Skin of body (tissue), 3 donors: ENCODE measurements at places on chromosomes 3 and 15.

- no peak for DNase-seq
Measured at GRCh38 chr3:113039546-113039945, 48.8 kb downstream of the GTPBP8 start.

DNA sequence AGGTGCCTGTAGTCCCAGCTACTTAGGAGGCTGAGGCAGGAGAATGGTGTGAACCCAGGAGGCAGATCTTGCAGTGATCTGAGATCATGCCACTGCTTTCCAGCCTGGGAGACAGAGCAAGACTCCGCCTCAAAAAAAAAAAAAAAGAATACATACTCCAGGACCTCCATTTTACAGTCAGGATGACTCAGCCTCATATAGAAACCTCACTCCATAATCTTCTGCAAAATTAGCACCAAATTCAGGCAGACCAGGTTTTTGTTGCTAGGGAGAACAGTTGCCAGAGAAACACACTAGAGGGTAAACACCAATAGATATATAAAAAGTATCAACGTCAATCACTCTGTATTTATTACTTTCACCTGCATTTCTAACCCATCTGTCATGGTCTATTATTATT, 28.3 kb upstream of the AP3B2 start:
- no peak for DNase-seq

DNA sequence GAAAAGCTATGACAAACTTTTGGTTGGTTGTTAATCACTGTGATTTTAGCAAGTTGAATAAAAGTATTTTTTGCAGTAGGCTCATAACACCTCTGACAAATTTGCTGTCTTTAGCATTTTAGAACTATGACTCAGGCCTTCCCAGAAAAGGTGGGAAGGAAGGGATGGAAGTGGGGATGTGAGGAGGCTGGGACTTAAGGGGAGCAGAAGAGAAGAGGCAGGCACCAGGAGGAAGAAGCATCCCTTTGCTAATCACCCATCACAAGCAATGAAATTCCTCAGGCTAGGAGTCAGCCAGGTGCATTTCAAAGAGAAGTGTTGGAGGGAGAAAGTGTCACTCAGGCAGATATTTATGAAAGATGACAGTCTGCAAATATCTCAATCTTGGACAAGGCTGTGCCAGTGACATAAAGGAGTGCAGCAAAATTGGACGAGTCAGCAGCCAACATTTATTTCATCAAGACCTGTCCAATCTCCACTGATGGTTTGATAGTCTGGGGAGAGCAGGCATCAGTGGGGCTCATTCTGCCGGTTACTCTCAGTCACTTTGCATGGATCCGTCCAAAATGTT, 337.3 kb upstream of the ARRDC4 start:
- DNase-seq, result no peak

GRCh38 chr15:52441841-52442240, 86.8 kb downstream of the MYO5A start:
- peak; percentile 26 for DNase-seq

DNA sequence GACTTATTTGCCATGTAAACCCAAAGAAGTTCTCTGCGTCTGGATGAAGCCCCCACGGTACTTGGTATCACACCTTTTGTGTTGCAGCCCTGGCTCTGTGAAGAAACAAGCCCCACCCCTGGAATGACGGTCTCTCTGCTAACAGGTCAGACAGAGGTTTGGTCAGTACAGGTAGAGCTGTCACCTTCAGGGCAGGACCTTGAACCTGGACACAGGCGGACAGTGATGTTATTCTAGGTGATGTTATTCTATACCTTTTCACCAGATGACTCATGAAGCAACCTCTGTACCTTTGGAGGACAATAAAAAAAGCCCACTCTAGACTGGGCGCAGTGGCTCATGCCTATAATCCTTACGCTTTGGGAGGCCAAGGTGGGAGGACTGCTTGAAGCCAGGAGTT, 11.0 kb upstream of the GMPPB start:
- no peak for DNase-seq

GRCh38 chr3:16928386-16929132, 43.8 kb downstream of the PLCL2 start:
- DNase-seq, result no peak

DNA sequence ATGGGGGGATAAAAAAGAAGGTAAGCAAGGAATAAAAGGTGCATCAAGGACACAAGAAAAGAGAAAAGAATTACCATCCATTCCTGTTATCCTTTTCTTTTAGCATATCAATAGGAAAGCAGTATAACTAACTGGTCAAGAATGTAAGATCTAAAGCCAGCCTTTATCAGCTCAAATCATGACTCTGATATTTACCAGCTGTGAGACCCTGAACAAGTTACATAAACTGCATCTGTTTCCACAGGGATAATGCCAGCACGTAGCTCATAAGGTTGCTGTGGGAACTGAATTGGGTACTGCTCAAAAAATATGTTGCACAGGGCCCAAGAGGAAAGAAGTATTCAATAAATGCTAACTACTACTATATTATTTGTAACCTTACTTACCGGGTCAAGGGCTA, 1092.2 kb upstream of the CFAP20DC start:
- no peak for DNase-seq

- DNase-seq, result peak; percentile 68
Measured at GRCh38 chr3:99928771-99929744, 111.4 kb downstream of the CMSS1 start.

DNA sequence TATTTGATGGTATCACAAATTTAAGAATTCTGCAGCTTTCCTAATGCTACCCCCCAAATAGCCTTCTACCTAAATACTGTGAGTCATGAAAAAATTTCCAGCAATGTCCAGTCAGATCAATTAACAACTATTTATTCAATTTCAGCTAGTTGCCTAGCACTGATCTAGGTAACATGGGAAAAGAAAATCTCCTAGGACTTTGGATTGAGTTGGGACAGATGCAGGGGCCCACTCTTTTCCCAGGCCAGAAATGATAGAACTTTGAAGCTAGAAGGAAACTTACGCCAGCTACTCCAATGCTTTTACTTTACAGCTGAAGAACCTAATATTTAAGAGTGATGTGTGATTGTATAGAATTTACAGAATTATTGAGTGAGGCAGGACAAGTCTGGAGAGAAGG, 196.3 kb downstream of the FMN1 start:
- no peak for DNase-seq

DNA sequence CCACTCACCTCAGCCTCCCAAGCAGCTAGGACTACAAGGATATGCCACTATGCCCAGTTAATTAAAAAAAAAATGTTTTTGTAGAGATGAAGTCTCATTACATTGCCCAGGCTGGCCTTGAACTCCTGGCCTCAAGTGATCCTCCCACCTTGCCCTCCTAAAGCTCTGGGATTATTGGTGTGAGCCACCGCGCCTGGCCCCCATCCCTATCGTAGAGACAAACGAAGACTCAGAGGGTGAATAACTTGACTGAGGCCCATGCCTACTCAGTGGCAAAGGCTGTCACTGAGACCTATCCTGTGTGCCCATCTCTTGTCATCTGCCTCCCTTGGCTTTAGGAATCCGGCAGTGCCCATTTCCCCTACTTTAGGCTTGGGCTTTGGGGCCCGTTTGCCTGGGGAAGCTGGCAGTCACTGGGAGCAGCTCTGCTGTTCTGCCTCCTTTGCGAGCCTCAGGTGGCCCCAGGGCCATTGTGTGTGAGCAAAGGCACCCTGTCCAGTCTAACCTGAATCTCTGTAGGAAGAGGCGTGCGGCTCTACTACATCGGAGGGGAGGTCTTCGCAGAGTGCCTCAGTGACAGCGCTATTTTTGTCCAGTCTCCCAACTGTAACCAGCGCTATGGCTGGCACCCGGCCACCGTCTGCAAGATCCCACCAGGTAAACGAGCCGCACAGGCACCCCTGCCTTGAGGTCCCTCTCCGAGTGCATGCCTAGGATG, 70.1 kb downstream of the AAGAB start:
- DNase-seq, result no peak

DNA sequence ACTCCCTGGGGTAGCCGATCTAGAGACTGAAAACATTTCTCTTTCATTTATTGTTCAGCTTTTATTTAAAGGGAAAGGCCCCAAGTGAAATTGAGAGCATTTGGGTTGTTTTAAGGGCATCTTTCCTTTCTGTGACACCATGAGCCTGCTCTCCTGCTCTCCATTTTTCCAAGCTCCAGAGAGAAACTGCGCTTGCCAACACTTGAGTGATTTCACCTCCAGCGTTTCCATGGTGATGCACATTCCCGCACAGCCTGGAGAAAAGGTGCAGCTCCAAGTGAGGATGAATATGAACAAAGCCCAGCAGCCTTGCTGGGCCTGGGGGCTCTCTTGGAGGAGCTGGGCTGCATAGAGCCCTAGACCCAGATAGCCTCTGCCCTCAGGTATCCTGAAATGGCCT, 159.2 kb upstream of the PPP2R3A start:
- no peak for DNase-seq

DNA sequence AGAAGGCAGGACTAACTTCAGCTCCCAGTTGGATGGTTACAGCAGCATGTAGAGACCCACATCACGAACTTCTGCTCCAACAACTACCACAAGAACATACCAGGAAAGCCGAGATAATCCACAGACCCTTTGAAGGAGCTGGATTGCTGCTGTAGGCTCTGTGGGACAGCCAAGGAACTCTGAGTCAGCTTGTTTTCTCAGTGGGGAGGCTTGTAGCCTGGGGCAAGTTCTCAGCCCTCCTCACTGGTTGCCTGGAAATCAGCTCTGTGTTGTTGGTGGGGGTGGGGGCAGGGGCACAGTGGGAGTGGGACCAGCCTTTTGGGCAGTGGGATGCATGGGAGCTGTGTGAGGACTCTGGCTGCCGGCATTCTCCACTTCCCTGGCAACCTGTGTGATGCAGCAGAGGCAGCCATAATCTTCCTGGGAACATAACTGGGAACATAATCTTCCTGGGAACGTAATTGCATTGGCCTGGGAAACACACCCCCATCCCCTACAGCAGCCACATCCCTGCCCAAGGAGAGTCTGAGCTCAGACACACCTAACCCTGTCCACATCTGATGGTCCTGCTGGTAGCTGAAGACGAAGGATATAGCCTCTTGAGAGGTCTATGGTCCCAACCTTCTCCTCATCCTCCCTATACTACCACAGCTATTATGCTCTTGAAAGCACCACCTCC, 153.1 kb downstream of the PEAK1 start:
- no peak for DNase-seq

- no peak for DNase-seq
Measured at GRCh38 chr3:62911526-62911925, 36.3 kb upstream of the CADPS start.

DNA sequence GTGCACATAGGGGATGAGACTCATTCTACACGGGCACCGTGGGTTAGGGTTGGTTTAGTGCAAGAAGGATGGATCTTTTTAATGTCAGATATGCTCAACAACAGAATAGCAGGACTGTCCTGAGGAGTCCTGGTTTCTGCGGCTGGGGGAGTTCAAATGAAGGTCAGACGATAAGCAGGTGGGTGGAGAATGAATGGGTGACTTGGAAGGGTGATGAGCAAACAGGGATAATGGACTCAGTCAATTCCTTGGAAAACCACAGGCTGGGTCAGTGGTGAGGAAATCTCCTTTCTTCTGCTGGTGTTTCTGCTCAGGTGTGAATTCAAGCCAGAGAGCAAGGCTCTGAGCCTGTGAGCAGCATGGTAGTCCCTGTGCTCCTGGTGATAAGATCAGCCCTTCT, 59.9 kb downstream of the MESD start:
- no peak for DNase-seq

GRCh38 chr15:65044724-65045481, at the start of gene SLC51B:
Gene SLC51B, plus strand, starts transcription at chr15:65045387. Its CDS starts 4,618 bp downstream, at chr15:65050005.
- no peak for DNase-seq

- no peak for DNase-seq
Measured at GRCh38 chr3:13115576-13115910, 42.3 kb upstream of the IQSEC1 start.

GRCh38 chr3:86175593-86176444, 815.1 kb downstream of the VGLL3 start:
- no peak for DNase-seq

GRCh38 chr3:104106276-104106675, 1260.4 kb upstream of the ALCAM start:
- no peak for DNase-seq

GRCh38 chr3:153970047-153970446, 151.1 kb upstream of the ARHGEF26 start:
- no peak for DNase-seq

DNA sequence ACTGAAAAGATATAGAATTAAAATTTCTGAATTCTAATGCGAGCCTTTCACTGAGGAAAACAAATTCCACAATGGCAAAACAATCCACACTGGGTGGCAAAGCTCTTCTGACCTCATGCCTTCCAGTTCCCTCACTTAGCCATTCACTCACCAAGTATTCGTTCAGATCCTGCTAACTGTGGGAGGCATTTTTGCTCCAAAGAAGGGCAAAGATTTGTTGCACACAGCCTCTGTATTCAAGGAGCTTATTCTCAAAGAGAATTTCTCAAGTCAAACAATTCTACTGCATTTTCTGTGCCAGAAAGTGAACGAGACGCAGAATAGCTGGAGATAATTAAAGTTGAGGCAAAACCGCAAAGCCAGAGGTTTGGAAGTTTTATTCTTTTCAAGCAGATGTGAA, 77.3 kb downstream of the CPNE4 start:
- peak; percentile 24 for DNase-seq

- DNase-seq, result peak; percentile 26
Measured at GRCh38 chr3:23916152-23916885, 471 bp downstream of the NKIRAS1 start.
